Esophagus mucosa (tissue), 1 donor: ENCODE measurements at places on chromosomes 6 and 20. TPM values are rescaled to one million over a fixed set of nuclear protein-coding genes. Genes with fewer than 3 reads are reported as not detected.
A peak's percentile ranks its signal among the peaks of the same experiment; 100 is the strongest.

TGM3 gene
- total RNA-seq: 1,379 TPM

GRCh38 chr6:32607263-32607987, 17.8 kb upstream of the HLA-DRB1 start:
- ATAC-seq: no peak

DNA sequence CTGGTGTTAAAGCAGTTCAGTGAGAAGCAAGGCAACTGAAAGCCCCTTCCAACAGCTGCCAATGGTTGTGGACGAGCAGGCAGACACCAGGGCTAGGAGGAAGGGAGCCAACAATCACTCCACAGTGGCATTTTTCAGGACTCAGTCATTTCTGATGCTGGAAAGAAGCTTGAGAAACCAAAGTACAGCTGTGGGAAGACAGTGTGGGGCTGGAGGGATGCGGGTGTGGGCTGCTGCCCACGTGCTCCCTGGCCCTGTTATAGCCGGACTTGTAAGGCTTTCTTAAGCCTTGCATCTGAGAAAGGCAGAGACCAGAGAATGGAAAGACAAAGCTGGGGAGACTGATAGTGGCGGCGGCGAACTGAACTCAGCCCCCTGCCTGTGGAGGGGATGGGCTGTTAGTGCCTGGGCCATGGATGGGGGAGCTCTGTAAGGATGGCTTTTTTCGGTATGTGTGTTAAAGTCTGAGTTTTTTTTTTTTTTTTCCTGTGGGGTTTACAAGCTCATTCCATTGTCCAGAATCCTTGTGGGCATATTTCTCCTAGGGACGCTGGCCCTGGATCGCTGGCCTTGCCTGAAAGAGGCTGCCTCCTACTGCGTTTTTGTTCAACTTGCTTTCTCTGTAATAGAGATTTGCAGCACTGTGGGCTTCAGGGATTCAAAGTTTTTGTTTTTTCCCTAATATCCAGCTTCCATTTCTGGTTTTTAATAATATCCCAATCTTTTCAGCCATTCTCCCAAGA, 91.7 kb downstream of the GJA10 start:
- ATAC-seq: no peak

GRCh38 chr20:61764471-61765025, 301.1 kb downstream of the TAF4 start:
- no peak for ATAC-seq

DNA sequence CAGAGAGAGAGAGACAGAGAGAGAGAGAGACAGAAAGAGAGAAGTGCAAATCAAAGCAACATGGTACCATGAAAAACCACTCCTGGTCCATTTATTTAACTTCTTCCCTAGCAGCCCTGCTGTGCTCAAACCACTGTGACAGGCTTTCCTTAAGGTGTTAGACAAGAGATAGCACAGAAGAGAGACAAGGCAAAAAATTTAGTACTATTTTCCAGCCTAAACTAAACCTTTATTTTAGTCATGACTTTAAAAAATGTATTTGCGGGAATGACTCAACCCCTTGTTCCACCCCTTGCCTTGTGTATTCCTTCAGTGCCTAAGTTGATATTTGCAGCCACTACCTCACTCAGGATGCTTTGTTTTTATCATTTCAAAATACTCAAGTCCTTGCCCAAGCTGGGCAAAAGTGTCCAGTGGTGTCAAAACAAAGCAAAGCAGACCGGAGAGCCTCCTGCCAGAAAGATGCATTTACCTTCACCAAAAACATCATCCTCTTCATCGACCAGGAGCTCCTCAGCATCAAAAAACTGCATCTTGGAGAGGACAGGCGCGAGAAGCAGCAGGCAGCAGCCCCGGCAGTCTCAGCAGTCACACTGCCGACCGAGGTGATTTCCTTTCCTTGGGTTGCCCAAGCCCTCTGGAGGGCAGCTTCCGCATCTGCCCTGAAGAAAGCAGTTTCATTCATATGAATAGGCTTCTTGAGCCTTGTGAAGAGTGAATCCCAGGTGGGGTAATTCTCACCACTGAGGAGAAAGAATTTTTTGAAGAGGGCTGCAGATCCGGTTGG, at the start of gene RIPOR2:
Gene RIPOR2, minus strand, starts transcription at position 595 of the 787 bp plus-strand sequence. Its CDS starts 62 bp downstream, at position 533.
- ATAC-seq: peak; percentile 37

- ATAC-seq: no peak
These were observed 511.1 kb upstream of the MAP3K7 start for GRCh38 chr6:91098006-91098405.

- no peak for ATAC-seq
These were observed 33.2 kb downstream of the CCN2 start for GRCh38 chr6:131917763-131918649.

LTA gene
- not detected for total RNA-seq

IPCEF1 gene
- total RNA-seq: 1.8 TPM

MACROD2 gene
- 2.2 TPM for total RNA-seq

RPN2 gene
- 140 TPM for total RNA-seq

- no peak for ATAC-seq
These were observed 373.5 kb downstream of the ZFAND3 start for GRCh38 chr6:38193051-38193450.

GRCh38 chr6:119360262-119360915, 10.8 kb upstream of the MAN1A1 start:
- ATAC-seq: no peak

DNA sequence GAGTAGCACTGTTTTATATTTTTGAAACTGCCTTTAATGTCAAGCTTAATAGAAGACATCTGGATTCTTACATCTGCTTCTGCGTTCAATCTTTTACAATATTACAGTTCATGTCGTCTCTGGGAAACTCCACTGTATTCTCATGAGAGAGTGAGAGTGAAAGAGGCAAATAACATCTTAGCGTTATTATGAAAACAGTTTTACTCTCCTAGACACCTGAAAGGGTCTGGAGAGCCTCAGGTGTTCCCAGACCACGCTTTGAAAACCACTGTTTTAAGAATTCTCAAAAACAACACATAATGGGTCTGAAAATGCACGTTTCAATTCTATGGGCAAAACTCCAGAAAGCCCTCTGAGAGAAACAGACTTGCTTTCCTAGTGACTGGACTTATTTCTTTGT, 63.3 kb downstream of the ARHGAP18 start:
- no peak for ATAC-seq

DYNLRB1 gene
- 80.7 TPM for total RNA-seq

ASIP gene
- not detected for total RNA-seq

DNA sequence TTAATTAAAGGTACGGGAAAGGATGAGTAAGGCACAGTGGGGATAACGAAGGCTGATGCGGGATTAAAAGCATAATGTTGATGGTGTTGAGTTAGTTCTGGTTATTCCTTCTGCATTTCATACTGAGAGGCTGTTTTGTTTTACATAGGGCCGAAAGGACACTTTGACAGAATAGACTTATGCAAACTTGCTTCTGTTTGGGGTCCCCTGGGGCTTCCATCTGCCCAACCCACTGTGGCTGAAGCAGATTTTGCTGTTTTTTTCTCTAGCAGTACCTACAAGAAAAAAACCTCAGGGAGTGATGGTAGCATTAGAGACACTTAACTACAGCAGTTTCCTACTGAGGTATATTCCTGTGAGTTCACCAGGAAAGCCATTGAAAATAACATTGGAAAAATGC, 136.1 kb upstream of the SUPT3H start:
- no peak for ATAC-seq

- peak; percentile 86 for ATAC-seq
These were observed 315.4 kb upstream of the JARID2 start for GRCh38 chr6:14930366-14930989.

DNA sequence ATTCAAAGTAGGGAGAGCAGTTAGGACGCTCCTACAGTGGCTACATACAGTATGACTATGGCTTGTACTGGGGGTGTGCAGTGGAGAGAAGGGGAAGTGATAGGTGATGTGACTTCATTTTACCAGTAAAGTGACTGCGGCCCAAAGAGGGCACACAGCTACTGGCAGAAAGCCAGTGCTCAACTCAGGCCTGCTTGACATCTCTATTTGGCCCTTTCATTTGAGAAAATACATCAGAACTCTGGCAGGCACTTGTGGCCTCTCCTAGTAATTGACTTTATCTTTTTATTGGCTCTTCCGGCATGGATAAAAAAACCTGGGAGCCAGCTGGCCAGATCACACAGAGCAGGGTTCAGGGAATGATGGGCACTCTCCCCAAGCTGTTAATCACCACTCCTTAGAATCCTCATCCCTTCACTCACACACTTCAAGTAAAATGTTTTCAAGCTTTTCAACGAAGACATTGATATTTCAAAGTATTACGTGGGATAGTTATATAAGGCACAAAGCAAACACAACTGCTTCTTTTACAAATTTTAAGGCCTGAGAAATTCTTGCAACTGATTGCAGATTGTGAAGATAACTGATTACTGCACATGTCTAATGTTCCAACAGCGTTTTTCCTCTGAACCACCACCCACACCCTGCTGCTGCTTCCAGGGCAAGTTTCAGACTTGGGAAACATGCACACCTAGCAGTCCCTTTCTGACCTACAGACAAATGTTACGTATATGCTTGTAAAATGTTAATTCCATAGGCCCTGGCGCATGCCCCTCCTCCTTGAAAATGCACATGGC, 73.5 kb downstream of the TNFRSF21 start:
- ATAC-seq: peak; percentile 15

ZSCAN23 gene
- 0.72 TPM for total RNA-seq

RHAG gene
- not detected for total RNA-seq

KCNK5 gene
- 5.1 TPM for total RNA-seq

BPIFB2 gene
- 2.0 TPM for total RNA-seq

DNA sequence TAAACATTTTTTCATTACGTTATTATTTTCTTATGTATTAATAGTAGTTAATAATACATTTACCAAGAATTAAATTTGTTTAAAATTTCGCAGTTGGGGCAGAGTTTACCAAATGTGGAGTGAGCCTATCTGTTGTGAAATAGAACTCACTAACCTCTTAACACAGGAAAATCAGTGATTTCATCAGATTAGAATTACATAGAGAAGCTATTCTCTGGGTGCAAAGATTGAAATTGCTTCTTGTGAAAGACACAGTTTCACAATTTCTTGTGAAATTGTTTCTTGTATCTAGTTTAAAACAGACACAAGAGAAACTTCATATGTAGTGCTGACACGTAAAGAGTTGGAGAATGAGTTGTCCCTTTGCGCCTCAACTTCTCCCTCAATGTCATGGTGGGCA, 69.4 kb upstream of the PRL start:
- ATAC-seq: no peak

- no peak for ATAC-seq
These were observed 281.9 kb downstream of the UTRN start for GRCh38 chr6:144566868-144567615.

THBD gene
- total RNA-seq: 46.5 TPM

DNA sequence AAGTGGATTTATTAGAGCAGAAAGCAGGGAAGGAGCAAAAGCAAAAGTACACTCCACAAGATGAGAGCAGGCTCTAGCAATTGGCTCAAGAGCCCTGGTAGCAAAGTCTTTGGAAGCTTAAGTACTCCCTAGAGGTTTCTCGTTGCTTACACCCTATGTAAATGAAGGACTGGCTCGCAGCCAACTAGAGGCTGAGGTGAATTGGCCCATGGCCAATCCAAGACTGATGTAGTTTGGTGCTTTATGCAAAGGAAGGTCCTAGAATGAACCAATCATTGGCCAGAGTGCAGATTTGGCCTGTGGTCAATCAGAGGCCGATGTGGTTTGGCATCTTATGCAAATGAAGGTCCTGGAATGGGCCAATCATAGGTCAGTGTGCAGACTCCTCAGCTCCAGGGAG, 191.3 kb upstream of the ARID1B start:
- ATAC-seq: no peak

GRCh38 chr6:56689114-56689513, 46.4 kb upstream of the DST start:
- ATAC-seq: no peak

DNA sequence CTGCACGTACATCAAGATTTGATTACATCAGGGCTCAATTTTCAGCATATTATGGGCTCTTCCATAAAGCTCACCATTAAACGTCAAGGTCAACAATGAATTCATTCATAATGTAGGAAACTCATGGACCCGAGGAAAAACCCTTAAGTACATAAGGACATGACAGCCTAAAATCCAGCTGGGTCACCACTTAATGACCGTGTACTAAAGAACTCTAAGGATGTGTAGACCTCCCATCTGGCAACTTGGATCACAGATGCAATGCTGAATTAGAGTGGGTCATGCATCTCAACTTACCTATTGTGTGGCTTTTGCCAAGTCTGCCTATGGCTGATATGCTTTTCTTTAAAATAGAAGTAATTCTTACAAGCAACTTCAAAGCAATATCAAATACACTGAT, 26.7 kb upstream of the DEFB112 start:
- ATAC-seq: no peak

ENPP5 gene
- 0.44 TPM for total RNA-seq

SSTR4 gene
- total RNA-seq: not detected

- ATAC-seq: no peak
These were observed 167.5 kb upstream of the PMEPA1 start for GRCh38 chr20:57877131-57877824.

GRCh38 chr6:168190014-168190405, 111.0 kb upstream of the FRMD1 start:
- ATAC-seq: no peak

EPPIN gene
- total RNA-seq: not detected

DNA sequence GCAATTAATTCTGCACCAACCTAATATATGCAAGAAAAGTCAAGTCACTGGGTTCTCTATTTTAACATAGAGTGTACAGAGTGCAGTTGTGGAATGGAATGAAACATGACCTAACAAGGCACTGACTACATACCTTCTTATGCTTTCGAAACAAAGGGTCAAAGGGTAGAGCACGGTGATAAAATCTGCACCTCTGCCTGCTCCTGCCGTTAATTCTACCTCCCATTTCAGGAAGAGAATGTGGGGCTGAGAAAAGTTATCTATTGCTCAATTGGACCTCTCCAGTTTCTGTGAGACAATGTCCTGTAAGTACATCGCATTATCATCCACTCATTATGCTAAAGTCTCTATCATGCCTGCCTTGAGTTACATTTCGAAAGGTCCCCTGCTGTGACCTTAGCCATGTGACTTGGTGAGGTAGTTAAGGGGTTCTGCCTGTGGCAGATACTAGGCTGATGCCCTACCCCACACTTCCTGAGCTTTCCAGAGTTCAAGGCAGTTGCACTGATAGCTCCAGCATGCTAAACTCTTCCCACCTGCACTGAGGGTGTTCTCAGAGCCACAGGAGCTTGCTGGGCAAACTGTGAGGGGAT, 14.0 kb upstream of the MOCS1 start:
- ATAC-seq: no peak

- ATAC-seq: no peak
These were observed 146.9 kb downstream of the PDE10A start for GRCh38 chr6:165515963-165516624.

DNA sequence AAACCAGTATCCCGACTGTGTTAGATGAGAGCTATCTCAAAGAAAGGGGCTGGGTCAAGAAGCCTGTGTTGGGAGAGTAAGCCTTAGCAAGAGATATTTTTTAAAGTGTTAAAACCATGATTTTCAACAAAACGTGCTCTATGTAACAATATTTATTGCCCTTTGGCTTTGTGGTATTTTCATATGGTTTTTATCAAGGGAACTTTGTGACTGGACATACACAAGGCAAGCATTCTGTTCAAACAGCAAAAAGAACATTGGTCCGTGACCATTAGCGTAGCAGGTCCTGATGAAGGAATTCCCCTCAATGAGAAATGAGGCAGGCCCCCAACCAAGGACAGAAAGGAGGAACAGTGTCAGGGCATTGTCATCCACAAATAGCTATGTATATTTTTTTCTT, 222.6 kb downstream of the MYLK4 start:
- ATAC-seq: no peak

RFX6 gene
- not detected for total RNA-seq

GRCh38 chr6:82970839-82971238, 94.8 kb downstream of the UBE3D start:
- ATAC-seq: no peak
